CD4-positive, alpha-beta T cell treated with Interleukin-2 at 100 ng/mL for 4 hours (primary cell): ENCODE measurements at places on chromosomes 2 and 18.

DNA sequence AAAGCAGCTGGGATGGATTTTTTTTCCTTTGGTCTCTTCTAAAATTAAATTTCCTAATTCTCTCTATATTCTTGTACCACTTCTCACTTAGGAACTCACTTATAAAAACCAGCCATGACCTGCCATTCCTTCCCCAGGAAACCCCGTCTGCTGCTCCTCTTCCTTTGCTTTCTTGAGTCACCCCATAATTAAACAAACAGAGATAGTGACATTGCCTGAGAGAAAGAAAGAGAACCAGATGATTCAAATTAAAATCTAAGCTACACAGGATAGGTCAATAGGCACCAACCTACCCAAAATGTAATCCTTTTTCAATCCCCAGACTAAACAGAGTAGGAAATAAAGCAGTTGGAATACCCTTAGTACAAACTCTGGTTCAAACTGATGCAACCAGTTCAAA, 9.7 kb downstream of the STK39 start:
- no peak for DNase-seq

DNA sequence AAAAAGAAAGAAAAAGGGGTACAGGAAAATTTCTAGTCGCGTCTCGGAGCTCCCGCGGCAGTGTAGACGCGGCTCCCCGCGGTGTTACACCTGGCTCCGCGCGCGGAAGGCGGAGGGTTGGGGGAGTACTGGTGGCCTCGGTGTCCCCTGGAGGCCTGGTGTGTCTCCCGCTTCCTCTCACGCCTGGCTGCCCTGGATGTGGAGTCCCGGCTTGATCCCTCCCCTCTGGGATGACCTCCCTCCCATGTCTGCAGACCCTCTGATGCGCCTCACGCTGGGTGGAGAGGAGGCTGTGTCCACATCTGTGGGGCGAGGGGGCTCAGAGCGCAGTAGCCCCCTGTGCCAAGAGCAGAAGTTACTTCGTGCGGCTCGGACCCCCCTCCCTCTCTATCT, 1.2 kb downstream of the KIF5C start:
- no peak for DNase-seq

DNA sequence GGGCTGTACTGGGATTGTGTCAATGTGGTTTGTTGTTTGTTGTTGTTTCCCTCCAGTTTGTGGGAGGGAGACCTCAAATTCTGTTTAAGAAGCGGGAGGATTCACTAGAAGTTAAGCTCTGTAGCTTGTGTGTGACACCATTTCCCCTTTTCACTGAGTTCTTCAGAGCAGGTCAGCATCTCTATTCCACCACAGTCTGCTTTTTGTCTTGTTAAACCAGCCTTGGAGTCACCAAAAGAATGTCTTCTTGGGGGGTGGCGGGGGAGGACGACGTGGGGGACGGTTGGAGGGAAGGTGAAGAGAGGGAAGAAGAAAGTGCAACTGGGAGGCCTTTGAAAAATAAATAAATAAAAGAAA, 2.3 kb upstream of the BCL11A start:
- no peak for DNase-seq

GRCh38 chr2:152094014-152094413, 4.8 kb downstream of the CACNB4 start:
- DNase-seq, result no peak

GRCh38 chr2:235968155-235968554, 200.0 kb downstream of the GBX2 start:
- DNase-seq, result no peak

DNA sequence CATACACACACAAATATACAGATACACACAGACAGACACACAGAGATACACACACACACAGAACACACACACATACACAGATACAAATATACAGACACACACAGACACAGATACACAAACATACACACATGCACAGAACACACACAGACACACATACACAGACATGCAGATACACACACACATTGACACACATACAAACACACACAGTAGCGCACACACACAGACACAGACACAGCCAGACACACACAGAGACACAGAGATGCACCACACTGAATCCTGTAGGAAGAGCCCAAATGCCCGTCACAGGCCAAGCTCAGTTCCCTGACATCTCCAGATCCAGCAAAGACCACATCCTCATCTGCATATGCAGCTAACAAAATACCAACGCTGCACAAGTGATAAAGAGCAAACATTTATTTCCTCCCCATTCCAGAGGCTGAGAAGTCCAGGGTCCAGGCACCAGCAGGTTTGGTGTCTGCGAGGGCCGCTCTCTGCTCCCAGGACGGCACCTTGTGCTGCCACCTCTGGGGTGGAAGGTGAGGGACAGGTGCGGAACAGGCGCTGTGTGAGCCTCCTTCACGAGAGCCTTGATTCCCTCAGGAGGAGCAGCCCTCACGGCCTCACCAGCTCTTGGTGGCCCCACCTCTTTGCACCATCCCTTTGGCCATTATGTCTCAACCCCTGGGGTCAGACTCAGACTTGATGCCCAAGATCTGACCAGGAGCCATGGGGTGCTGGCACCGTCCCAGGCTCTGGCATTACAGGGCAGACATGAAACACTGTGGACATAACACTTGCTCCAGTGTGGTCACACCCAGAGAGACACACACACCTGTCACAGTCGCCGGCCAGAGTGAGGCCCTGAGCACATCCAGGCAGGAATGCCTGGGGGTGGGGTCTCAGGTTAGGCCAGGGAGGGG, 108.7 kb downstream of the NDUFA10 start:
- no peak for DNase-seq

DNA sequence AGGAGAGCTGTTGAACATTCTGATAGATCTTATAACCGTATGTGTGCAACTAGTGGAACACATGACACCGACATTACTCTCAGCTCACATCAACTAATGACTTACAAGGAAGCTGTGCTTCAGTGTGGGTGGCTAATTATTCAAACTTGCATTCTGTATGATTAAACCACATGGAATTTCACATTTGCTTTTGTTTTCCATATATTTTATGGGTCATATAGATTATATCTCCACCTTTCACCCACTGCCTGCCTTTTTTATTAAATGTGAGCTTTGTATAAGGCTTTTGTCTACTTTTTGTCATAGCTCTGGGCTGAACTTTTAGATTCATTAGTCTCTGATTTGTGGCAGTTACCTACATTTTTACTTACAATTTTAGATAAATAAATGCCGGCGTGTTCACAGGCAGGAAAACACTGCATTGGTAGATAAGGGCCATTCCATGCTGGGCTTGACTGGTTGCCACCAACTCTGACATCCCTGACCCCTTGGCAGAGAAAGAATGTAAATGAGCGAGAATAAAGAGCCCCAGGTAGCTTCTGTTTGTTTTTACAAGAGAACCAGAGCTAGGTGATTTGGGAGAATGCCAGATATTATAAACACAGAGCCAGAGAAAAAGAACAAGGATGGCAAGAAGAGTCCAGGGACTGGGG, 35.7 kb downstream of the LYPD6 start:
- DNase-seq, result no peak

DNA sequence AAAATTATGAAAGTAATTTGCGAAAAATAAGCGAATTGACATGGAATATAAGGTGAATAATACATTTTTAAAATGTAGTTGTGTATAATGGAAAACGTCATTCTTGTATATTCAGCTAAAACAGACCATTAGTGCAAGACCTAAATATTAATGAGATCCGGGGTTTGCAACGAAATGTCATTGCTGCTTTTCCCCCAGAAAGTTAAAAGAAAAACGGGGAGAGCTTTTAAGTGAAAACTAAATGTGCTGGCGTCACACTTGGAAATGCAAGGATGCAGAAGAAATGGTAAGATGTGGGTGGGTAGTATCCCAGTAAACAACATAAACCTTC, 491 bp upstream of the SGO2 start:
- no peak for DNase-seq

DNA sequence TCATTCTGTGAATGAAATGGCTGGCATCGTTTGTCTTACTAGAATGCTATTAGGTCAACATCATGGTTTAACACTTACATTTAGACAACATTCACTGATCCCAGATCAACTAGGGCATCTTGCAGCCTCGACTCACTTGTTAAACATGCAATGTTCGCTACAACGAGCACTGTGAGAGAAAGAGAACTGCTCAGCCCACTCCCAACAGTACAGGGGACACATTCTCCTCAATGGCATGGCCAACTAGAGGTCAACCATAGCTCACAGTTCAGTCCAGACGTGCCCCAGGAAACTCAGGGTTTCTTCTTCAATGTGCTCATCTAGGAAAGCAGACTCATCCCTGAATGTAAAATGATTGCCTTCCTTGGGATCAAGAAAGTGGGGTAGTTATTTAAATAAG, 5.9 kb downstream of the WIPF1 start:
- DNase-seq, result no peak

DNA sequence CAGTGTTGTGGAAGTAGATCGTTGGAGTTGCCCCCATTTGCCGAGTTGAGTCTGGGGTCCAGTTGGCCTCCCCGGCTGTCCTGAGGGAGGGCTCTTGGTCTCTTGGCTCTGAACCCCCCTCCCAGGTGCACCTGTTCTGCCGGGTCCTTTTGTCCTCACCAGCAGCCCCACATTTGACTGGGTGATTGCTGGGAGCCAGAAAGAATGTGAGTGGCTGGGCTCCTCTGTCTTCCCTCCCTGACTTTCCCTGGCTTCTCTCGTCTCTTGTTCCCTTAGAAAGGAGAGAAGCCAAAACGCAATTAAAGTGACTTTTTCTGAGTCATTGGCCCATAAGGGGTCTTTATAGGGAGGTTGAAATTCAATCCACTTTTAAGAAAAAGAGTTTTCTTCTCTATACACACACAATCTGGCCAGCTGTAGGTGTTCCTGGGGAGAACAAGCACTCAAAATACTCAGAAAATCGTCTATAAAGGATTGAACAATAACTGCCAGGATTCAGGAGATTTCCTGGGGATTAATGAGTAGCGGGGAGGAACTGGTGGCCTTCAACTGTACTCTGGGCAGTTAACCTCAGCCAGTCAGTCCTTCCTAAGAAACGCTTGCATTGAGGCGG, 131.0 kb downstream of the TMEM182 start:
- DNase-seq, result no peak

GRCh38 chr2:68907232-68907919, 36.2 kb upstream of the BMP10 start:
- peak; percentile 26 for DNase-seq
